ENCODE measurements at places on chromosomes 5 and 9.

DNA sequence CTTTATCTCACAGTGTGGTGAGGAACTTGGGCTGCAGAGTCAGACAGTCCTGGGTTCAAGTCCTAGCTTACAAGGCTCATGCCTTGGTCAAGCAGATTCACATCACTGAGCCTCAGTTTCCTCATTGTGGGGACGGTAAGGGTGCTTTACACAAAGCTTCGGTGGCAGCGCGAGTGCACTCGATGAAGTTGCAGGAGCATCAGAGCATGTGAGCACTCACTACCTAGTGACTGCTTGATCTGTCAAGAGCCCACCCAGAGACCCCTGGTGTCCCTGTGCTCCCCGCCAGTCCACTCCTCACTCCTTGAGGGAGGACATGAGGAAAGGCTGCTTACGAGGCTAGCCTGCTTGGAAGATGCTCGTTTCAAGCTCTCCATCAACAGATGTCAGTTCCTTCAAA lies 56.2 kb upstream of the GARNL3 start:
- no peak for DNase-seq

- DNase-seq = no peak
Measured at GRCh38 chr5:158055111-158055501, 196.2 kb upstream of the CLINT1 start.

GRCh38 chr9:125466411-125466810 lies 204.8 kb downstream of the GAPVD1 start:
- no peak for DNase-seq

DNA sequence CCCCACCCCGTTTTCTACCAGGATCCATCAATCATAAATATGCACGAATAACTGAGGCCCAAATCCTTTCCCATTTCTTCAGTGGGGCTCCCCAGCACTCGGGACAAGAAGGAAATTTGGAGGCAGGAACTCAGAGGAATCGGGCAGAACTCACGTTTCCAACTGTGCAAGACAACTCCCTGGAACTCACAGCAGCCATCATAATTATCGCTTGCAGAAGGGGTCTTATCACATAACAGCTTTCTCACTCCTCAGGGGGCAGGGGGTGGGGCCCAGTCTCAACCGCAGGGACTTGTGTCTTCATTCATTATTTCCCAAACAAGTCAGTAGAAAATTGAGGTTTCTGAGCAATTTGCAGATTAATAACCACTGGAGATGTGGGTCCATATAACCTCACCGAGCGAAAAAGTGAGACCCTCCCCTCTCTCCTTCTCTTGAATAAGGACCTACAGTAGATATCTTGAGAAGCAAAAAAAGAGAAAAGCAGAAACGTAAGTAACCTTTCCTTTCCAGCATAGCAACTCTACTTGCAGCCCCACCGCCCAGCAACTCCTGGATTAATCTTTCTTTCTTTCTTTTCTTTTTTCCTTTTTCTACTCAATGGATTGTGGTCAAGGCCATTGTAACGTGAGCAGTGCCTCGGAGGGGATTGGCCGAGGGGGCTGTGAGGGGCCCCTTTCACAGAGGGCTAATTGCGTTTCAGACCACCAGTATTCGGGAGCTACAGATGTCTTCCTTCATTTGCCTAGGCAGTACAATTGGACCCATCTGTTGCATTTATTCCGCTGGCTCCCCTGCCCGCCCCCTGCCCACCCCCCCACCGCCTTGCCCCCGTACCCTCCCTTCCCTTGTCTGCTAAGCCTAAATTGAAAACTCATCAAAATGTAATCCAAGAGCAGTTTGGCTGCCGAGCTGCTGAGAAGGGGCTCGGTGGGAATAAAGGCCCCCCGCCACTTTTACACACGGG lies 24.7 kb upstream of the TIFAB start:
- DNase-seq = peak; percentile 92

- no peak for DNase-seq
Measured at GRCh38 chr9:31820426-31820825, 564.0 kb upstream of the ACO1 start.

DNA sequence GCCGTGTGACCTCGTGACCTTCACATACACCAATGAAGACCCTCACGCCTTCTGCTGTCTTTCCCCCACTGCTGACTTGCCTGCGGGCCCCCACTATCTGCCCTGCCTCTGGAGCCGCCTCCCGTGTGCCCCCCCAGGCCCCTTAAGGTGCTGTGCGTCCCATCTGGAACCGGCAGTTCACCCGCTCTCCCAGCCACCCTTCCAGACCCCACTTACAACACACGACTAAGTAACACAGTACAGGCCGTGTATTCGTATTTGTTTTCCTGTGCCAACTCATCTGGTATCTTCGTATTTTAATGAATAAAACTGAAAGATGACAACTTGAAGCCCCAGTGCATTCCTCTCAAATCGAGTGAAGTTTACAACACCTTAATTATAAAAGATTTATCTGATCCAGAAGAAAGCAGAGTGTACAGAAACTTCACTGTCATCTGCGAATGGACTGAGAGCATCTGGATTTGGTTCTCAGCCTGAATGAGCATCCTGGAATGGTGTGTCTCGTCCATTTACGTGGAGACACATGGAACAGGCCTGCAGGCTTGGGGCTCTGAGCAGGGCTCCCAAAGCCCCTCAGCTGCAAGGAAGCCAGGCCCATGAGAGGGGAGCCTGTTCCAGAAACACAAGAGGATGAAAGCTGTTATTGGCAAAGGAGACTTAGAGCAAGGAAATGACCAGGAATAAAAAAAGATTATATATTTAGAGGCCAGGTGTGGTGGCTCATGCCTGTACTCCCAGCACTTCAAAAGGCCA lies 21.9 kb upstream of the TERT start:
- no peak for DNase-seq

GRCh38 chr5:29950416-29951145 lies 1242.9 kb upstream of the CDH6 start:
- no peak for DNase-seq

DNA sequence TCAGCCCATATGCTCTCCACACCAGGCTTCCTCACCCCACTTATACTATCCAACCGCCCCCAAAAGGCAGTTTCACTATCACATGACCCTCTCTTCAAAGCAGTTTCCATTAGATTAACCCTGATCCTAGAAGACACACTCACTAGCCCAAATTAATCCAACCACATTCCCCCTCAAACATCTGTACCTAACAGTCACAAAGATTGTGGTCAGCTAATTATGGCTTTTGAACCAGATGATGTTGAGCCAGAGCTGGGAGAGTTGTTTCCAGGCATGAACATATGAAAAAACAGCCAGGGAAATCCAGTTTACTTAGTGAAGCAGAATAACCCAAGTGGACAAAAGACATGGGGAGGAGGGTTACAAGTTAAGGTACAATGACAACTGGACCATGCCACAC lies 131.2 kb downstream of the SPOCK1 start:
- no peak for DNase-seq

- DNase-seq = peak; percentile 39
Measured at GRCh38 chr9:103397868-103398600, 402.9 kb downstream of the CYLC2 start.

DNA sequence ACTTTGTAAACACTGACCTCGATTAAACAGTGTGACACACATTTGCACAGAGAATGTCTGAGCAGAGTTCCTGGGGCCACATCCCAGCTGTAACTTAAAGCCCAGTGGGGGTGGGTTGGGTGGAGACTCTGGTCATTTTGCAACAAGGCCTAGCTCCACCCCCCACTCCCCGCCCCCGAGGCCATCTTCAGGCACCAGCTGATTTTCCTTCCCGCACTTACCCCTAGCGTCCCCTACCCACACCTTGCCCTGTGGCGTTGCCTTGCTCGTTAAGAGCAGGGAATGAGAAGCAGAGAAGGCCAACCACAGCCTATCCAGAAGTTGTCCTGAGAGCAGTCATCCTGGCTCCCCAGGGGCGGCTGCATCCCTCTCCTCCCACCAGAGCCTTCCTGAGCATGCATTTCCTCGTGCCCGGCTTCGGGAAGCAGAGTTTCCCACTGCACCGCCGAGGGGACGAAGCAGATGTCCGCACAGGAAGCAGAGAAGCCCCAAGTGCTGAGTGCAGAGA lies 101.7 kb upstream of the SARDH start:
- DNase-seq = no peak
